ENCODE measurements at places on chromosomes 3 and 15. TPM values are rescaled to one million over a fixed set of nuclear protein-coding genes. Genes with fewer than 3 reads are reported as not detected.

DNA sequence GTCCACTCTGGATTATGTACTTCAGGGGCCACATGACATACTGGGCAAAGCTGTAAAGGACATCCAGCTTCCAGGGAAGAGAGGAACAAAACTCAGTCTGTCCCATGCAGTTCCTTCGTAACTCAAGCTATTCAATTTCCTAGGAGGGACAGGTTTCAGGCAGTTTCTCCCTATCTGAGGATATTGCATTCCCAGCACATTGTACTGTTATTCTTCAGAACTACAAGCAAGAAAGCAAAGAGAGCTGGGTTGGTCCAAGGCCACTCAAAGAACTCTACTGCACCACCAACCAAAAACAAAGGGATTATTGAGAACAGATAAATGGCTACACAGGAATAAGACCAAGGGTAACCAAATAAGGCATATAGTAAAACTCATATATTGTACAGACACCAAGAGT lies 117.6 kb upstream of the ARL6 start:
- no peak for DNase-seq

GRCh38 chr15:25504307-25504706 lies 65.5 kb upstream of the UBE3A start:
- DNase-seq = no peak

The TRH gene
- total RNA-seq = 0.37 TPM

DNA sequence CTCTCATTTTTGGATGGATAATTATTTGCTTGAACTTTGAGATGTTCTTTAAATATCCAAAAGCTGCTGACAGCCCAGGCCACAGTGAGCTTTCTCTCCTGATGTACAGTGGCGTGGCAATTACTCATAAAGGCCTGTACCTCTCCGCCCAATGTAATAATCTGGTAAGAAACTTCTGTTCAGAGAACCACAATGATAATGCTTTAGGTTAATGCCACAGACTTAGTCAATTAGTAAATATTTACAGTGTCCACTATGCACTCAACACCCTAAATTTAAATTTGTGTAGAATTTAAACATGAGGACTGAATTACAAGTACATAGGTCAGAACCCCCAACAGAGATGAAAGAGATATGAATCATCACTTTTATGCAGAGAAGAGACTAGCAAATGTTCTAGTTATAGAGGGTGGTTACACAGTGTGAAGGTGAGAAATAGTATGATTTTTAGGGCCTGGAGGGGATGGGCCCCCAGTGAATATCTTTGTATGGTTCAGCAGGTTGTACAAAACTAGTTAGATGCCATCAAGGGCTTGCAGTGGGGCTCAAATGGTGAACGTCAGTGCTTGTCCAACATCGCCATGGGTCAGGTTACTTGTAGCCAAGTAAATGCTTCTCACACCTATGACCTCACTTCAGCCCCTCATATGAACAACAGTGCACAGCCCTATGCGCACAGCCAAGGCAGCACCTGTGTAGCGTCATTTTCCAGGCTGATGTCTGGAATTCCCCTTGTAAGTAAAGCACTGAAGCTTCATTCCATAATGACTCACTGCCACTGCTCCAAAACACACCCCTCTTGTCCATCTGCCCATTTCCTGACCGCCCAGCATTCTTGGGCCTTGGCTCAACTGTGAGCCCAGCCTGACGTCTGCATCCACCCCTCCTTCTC lies 13.3 kb downstream of the ABHD2 start:
- peak; percentile 68 for DNase-seq

GRCh38 chr3:184348057-184348382 lies 10.6 kb downstream of the FAM131A start:
- DNase-seq = no peak

DNA sequence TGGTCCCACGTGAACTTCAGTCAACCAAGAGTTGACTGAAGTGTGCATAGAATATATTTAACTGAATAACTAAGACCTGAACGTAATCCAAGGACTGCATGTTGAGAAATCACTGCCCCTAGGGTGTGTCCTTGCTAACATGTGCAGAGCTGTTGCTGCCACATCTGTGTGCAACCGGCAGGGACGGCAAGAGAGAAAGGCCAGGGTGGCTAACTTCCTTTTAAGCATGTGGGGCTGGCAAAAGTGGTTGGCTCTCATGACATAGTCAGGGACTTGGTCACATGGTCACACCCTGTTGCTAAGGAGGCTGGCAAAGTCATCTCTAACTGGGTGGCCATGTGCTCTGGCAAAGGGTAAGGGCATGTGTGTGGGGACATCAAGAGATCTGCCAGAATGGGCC lies 52.4 kb downstream of the GASK1A start:
- peak; percentile 29 for DNase-seq

The RBM6 gene
- 151 TPM for total RNA-seq

GRCh38 chr15:73658645-73659044 lies 25.5 kb upstream of the NPTN start:
- no peak for DNase-seq

The GOLGA8Q gene
- 8.7 TPM for total RNA-seq

The NANOGP8 gene
- not detected for total RNA-seq

DNA sequence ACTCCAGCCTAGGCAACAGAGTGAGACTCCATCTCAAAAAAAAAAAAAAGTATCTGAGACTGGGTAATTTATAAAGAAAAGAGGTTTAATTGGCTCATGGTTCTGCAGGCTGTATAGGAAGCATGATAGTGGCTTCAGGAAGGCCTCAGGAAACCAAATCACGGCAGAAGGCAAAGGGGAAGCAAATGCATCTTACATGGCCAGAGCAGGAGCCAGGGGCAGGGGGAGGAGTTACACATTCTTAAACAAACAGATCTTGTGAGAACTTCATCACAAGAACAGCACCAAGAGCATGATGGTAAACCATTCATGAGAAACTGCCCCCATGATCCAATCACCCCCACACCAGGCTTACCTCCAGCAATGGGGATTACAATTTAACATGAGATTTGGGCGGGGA lies 37.2 kb downstream of the ACAP2 start:
- DNase-seq = no peak

DNA sequence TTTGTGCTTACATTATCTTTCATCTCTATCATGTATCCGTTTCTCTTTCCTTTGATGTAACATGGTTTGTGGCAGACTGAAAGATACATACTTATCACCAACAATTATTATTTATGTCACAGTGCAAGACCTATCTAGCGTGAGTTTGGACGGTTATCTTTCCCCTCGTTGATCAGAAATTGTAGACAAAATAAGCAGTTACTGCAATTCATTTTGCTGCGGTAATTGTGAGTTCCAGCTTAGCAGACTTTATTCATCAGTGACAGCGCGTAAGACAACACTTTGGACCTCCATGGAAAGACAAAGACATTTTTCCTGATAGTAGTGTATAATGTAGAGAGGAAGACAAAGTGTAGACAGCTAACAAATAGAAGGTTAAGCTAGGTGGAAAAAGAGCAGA lies 51.0 kb upstream of the UTS2B start:
- no peak for DNase-seq

DNA sequence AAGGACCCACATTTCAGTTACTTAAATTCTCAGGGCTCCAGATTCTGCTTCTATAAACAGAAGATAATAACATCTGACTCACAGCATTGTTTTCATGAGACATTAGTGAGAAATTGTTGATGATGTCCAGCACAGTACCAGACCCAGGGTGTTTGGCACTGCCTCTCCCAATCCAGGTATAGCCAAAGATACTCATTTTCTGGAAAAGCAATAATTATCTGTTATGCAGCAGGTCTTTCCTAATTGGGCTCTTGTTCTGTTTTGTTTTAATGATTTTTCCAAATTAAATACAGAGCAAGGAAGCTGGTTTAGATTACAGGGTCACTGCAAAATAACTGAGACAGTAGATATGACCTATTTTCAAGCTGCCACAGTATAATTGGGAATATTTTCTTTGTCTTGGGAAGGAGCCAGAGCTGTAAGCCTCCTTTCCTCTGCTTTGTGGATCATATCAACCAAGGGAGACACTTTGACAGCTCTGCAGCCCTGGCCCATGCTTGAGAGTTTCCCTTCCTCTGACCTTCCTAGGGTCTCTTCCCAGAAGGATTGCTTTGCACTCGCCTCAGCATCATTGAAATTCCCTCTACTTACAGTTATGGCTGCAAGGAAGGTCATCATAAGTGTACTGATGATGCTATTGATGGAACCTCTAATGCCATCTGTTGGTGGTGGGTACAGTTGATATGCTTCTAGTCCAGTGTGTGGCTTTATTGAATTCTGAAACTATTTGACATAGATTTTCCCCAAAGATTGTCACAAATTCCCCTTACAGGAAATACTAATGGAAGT lies 522.4 kb upstream of the ADAMTS9 start:
- DNase-seq = no peak

DNA sequence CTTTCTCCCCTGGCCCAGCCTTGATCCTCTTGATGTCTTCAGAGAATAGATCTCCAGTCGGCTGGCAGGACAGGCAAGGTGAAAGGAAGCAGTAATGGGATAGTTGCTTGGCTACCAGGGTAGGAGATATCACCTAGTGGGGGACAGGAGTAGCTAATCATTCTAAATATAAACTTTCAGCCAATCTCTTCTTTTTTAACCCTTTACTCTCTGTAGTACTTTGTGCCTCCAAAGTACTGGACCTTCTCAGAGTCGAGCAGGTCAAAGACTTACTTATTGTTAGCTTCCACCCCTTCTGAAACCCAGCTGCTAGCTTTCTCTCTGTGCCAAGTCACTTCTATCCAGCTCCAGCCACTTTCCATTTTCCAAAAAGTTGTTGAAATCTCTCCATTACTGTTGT lies 43.4 kb upstream of the FILIP1L start:
- DNase-seq = no peak

DNA sequence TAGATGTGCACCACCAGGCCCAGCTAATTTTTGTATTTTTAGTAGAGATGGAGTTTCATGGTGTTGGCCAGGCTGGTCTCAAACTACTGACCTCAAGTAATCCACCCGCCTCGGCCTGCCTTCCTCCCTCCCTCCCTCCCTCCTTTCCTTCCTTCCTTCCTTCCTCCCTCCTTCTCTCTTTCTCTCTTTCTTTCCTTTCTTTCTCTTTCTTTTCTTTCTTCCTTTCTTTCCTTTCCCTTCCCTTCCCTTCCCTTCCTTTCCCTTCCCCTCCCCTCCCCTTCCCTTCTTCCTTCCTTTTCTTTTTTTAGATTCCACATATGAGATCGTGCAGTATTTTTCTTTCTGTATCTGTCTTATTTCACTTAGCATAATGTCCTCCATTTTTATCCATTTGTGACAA lies 81.3 kb downstream of the FAM81A start:
- no peak for DNase-seq

- DNase-seq = no peak
These were observed 17.9 kb upstream of the EMC3 start for GRCh38 chr3:10004506-10004905.

The TAMM41 gene
- total RNA-seq = 22.0 TPM

- DNase-seq = no peak
These were observed 96.1 kb upstream of the CTNNB1 start for GRCh38 chr3:41103200-41103599.

GRCh38 chr3:156037356-156037755 lies 83.0 kb upstream of the KCNAB1 start:
- no peak for DNase-seq

DNA sequence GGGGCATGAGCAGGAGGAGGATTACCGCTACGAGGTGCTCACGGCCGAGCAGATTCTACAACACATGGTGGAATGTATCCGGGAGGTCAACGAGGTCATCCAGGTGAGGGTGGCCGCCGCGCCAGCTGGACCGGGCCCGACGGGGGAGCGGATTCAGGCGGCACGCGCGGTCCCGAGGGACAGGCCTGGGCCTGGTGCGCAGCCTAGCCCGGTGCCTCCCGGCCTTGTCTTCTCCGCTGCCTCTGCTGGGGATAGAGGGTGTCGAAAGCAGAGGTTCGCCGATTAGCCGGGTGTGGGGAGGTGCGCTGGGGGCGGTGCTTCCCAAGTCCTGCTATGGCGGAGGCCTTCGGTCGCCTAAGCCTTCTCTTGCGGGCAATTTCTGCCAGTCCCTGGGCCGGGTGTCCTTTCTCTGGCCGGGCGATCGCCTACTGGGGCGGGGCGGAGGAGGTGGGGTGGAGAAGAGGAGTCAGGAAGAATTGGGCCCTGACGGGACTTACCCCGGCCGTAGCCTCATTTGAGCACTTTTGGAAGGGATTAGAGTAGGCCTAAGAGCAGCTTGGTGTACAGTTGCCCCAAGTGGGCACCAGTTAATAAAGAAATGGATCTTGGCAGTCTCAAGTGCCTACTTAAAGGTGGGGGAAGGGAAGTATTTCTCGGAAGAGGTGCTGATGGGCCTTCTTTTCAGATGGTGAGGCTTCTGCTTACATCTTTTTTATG lies 940 bp downstream of the ARIH1 start:
- DNase-seq = peak; percentile 94

- no peak for DNase-seq
These were observed 40.4 kb downstream of the GPD1L start for GRCh38 chr3:32146746-32147211.

DNA sequence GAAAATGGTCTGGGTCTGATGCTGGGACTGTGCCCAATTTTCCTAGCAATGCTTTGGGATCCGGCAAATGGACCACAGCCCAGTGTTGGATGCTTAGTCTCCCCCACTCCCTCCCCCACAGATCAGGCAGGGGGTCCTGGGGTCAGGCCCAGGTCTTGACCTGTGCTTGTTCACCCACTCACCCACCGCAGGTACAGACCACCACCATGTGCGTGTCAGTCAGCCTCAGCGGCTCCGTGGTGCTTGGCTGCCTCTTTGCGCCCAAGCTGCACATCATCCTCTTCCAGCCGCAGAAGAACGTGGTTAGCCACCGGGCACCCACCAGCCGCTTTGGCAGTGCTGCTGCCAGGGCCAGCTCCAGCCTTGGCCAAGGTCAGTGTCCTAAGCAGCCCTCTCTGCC lies 10.6 kb downstream of the GRM2 start:
- no peak for DNase-seq

The LTK gene
- total RNA-seq = 9.7 TPM

The DLEC1 gene
- not detected for total RNA-seq

GRCh38 chr3:141257961-141258360 lies 26.3 kb downstream of the PXYLP1 start:
- DNase-seq = no peak

GRCh38 chr3:116007000-116007399 lies 383.7 kb downstream of the GAP43 start:
- DNase-seq = no peak

The KCNMB2 gene
- not detected for total RNA-seq

The TF gene
- total RNA-seq = 0.45 TPM

- DNase-seq = no peak
These were observed 2.9 kb downstream of the HACD3 start for GRCh38 chr15:65533057-65533756.

DNA sequence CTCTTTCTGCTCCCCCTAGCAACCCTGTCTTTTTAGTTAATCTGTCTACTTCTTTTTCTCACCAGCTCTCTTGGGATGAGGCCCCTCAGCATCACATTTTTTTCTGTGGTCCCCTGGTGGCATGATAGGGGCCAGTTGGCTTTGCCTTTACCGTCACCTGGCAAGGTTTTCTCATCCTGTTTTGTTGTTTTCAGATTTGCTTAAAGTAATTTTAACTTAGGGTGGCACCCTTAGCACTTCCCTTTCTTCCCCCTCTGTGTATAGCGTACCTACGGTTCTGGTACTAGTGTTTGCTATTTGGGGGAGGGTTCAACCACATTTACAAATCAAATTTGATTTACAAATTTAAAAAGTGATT lies 35.6 kb downstream of the PDCD6IP start:
- DNase-seq = no peak

Data from stomach (tissue), 19 donors.